Astrocyte of the spinal cord (primary cell): ENCODE measurements at places on chromosomes 3 and 15.

- peak; percentile 8 for DNase-seq
These were observed 29.3 kb upstream of the ST3GAL6 start for GRCh38 chr3:98733812-98734281.

DNA sequence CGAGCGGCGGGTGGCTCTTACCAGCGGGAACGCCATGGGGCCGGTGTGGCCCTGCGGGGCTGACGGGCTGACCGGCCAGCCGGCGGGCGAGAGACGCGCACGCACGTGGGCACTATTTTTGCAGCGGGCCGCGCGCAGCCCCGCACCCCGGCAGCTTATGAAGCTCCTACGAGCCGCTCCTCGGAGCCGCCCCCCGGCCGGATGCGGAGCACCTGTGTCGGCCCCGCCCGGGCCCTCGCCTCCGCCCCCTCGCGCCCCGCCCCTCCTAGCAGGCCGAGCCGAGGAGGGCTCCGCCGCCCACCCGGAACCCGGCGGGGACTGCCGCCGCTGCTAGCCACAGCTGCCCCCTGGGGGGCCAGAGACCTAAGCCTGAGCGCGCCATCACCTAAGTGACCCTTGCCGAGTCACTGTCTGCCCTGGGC is 683 bp upstream of the CPEB1 start:
- DNase-seq = no peak

DNA sequence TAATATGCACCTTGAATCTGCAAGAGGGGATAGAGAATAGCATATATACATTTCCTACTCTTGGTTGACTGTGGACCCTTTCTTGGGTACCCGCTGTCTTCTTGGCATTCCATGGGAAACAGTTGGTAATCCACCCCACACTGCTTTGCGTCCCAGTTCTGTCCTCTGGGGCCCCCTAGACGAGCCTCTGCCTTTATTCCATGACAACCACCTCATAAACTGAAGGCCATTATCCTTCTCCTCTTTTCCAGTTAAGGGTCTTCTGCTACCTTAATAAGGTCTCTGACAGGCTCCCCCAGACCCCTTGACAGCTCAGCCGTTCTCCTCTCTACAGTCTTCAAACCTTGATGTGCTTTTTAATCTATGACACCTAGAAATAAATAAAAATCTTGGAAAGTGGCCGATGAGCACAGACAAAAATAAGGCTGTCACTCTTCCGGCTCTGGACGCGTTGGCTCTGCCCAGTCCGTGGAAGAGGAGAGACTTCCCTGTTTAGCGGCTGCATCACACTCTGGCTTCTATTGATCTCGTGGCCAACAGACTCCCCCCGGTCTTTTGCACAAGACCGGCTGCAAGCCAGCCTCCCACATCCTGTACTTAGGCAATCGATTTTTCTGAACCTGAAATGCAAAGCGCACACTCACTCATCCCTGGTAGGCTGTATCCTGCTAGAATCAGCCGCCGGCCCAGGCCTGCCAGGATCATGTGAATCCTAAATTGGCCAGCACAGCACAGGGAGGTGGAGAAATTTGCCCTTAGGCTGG is 251.0 kb upstream of the TLE3 start:
- DNase-seq = no peak

- DNase-seq = peak; percentile 80
These were observed 107.2 kb upstream of the MME start for GRCh38 chr3:154972951-154973350.

DNA sequence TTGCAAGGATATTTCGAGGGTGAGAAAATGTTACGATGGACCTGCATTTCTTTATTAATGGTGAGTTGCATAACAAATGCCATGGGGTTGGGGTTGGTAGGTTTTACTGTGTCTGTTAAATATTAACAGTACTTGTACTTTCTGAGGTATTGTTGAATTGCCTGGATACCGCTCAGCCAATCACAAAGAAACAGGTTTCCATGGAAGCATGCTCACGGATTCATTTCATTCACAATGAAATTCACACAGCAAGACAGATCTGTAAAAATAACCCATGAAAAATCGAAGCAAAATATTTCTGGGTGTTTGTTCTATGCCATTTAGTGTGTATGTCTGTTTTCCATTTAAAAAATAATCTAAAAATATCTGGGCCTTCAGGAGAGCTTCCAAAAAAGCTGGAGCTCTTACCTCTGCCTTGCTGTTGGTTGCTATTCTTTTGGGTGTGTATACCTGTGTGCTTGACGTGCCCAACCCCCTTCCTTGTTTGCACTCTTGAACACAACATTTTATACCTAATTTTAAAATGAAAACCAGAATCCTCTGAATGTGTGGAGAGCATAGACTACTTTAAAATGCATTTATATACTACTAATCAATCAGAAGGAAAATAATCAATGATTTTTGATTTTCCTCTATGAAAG is 479.8 kb upstream of the TBL1XR1 start:
- DNase-seq = peak; percentile 31

DNA sequence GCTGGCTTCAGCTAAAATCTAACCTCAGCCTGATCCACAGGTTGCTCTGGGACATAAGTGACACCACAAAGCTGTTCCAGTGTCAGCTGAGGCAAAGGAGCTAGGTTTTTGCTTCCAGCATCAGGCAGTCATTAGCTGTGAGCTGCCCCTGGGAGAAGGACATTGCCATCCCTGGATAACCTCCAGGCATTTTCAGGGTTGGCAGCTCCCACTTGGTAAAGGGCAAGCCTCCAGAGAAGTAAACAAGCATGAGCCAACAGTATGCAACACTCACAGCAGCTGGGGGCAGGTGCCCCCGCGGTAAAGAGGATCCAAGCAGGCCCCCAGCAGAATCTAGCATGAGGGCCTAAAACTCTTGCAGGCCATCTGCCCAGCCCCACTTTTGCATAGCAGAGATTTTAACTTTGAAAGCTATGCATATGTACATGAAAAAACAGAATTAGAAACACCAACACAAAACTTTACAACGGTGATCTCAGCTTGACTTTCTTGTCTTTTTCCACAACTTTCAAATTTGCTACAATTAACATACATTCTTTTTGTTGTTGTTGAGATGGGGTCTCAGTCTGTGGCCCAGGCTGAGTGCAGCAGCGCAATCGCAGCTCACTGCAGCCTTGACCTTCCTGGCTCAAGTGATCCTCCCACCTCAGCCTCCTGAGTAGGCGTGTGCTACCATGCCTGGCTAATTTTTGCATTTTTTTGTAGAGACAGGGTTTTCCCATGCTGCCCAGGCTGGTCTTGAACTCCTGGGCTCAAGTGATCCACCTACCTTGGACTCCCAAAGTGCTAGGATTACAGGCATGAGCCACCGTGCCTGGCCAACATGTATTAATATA is 83.8 kb upstream of the TPM1 start:
- no peak for DNase-seq

DNA sequence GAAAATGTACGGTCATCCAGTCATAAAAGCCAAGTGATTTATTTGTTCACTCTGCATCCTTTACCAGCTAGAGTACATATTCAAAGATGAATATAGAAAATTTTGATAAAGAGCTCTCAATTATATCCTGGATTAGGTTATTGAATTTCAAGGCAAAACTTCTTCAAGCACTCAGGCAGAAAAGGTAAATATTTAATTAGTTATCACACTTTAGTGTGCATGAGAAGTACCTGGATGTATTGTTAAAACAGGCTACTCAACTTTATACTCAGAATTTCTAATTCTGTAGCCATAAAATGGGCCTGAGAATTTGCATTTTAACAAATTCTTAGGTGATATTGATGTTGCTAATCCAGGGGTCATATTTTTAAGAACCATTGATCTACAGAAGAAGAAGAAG is 45.3 kb downstream of the ILDR1 start:
- no peak for DNase-seq

DNA sequence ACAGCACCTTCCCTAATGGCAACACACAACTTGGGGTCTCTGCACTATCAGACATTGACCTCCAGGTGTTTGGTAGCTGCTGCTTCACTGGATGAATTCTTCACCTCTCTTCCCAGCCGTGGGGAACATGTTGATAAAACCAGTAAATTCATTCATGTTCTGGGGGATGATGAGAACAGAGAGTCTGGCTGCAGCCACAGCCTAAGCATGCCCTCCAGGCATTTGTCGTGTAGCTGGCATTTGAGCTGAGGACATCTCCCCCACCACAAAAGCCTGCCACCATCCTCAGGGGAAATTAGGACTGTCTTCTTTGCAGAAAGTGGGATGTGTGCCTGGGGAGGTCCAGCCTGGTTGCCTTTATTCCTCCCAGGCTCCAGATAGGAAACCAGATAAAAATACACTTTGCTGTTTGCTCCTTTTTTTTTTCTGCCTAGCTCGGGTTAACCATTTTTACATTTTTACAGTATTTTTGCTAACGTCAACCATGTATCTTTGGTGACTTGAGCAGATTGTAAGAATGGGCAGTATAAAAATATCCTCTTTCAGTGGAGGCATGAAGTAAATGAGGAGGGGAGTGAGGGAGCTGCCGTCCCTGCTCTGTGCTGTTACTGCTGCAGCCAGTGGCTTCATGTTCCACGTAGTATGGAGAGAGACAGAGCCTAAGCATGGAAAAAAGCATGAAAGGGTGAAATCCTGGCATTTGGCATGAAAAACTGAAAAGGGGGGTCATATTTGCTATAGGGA is 444.0 kb downstream of the EPHB1 start:
- DNase-seq = no peak

DNA sequence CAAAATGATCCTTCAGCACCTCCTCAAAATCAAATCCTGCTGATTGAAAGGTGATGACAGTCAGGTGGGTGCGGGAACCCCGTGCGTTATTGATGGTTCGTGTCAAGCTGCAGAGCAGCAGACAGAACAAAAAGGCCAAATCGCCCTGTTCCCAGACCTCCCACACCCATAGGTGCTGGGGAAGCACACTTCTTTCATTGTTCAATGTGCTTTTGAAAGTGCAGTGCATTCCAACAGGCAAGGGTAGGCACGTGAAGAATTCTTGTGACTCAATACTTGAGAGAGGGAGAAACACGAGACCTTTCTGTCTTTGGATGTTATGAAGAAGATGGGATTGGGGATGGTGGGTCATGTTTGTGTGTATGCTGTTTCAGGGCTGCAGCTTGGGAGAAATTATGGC is 514.0 kb downstream of the MCTP2 start:
- no peak for DNase-seq

DNA sequence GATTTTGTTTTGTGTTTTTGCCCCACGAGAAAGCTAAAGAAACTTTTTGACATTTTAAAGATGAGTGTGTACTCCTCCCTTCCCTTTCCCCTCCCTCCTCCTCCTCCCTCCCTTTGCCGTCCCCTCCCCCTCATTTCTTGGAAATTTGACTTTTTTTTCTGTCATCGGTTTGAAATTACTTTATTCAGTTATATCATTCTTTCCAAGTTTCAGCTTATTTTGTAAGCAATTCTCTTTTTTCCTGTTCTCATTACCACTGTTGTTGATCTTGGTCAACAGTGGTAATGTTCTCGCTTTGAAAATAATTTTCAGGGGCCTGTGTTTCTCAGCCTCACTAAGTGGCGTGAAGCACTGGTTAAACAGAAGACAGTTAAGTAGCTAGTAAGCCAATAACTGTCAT is 178.4 kb downstream of the AKAP13 start:
- DNase-seq = no peak

DNA sequence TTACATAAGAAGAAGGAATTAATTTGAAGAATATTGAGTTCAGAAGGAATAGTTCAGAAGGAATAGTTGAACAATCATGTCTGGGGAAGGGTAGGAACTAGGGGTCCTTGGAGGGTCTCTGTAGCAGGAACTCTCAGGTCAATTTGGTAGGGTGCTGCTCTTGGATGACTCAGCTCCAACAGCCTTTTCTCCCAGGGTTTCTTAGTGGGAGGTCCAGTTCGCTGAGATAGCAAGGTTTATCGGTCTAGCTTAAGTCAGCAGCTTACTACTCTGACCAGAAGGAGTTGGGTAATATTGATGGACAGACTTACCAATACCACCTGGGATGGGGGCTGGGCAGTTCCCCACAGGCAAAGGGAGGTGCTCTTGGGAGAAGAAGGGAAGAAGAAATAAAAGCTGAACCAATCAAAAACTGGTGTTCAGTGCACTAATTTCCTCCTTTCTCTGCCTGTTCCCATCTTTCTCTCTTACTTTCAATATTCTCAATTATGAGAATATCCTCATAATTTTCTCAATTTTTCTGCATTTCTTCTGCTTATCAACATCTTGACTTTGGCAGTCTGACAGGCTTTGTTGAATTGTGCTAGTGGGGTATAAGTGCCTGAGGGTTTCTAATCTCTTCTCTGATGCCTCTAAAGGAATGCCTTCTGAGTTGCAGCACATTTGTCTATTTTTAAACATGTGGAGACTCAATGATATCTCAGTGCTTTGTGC is 14.4 kb upstream of the MITF start:
- no peak for DNase-seq

GRCh38 chr15:70528270-70528706 is 235.1 kb downstream of the UACA start:
- peak; percentile 46 for DNase-seq
